Islet precursor cell (in vitro differentiated cells): ENCODE measurements at places on chromosomes 1 and 21.

DNA sequence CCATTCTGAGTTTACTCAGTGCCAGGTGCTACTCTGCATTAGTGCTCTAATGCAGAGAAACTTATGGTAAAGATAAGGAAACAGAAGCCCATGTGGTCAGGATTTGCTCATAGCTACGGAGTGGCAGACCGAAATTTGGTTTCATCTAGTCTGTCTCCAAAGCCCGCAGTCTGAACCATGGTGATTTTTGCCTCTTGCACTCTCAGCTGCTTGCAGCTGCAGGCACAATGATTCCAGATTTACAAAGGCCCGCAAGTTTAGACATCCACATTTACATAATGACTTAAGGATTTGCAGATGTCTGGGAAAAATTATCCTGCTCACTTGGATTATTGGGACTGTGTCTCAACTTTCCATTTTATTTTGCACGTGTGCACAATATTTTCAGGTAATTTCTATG, 161.3 kb upstream of the KCNJ6 start:
- no peak for DNase-seq

- peak; percentile 72 for DNase-seq
Observed at GRCh38 chr1:42931911-42932422, 26.7 kb downstream of the SLC2A1 start.

DNA sequence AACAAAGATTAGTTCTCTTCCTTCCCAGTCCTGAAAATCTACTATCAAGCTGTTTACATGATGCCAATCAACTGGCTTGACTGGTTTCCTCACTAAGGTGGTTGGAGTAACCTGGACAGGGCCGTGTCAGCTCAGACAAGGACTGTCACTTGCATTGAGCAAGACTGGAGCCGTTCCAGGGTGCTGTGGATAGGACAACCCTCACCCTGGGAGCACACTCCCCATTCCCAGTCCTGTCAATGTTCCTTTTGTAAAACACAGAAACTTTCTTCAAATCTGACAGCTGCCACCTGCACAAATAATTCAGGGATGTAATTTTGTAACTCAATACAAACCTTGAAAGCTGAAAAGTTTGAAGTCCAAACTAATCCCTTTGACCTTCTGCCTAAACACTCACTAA, 31.4 kb downstream of the PLPP3 start:
- peak; percentile 66 for DNase-seq

GRCh38 chr1:80531182-80531581, 1269.6 kb upstream of the ADGRL2 start:
- DNase-seq, result no peak

DNA sequence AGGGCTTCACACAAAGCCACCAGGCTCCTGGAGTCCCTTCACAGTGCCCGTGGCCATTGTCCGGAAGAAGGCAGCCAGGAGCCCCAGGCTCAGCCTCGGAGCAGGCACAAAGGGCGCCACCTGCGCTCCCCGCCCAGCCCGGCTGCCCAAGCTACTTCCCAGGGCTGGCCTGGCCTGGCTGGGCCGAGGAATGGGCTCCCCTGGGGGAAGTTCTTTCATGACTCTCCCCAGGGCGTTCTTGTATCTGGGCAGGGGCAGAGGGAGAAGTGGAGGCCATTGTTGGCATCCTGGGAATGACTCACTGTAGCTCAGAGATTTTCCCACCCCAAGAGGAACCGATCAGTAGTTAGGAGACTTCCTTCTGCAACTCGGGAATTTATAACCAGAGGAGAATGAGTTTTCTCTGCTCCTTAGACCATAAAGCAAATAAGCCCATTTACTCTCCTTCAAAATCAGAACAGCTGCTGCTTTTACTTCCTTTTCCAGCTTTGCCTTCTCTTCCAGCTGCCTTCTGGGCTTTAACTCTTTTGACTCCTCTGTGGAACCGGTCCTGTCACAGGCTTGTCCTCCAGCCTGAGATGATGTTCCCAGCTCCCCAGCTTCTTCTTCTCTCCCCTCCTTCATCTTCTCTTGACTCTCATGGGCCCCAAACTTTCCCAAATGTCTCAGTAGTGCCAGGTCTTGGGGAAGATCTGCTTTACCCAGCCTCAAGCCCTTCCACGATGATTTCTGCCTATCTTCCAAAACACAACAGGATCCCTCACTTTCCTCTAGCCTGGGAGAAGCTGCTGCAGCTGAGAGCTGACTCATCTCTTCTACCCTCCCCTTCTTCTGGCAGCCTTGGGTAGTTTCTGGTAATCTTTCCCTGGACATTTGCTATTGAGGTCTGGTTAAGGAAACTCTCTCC, 118.7 kb upstream of the CD34 start:
- no peak for DNase-seq

- DNase-seq, result no peak
Observed at GRCh38 chr1:8355439-8356255, 37.7 kb downstream of the SLC45A1 start.

DNA sequence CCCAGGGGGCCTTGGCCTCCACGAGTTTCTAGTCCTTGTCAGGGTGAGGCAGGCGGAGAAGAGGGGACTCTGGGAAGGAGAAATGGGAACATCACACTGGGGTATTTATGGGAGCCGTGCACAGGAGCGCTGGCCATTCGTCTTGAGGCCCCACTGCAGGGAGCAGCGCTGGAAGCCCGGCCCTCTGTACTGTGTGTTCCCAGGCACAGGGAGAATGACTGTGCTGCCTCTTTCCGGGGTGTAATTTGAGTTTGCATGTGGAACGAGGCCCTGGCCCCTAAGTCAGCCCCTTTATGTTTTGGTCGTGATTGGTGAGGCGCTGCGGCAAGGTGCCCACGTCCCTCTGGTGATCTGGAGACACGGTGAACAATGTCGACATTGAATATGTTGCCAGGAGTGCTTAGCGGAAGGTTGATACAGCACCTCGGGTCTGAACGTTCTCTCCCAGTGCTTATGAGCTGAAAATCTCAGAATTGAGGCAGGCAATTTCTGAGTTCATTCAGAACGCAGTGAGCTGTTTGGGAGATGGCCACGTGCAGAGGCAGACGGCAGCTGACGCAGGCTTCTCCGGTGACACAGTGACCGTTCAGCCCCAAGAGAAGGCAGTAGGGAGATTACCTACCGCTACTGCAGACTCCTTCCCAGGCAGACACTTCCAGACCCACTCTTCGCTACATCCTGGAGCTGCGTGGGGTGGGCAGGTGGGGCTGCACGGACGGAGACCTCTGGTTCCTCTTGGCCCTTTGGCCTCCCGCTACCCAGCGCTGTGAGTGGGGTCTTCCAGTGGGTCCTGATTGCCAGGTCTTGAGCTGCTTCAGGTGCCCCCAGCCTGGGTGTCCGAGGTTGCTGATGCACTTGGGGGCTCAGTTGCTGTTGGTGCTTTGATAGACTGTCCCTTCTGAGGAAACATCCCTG, 265.8 kb downstream of the CAMTA1 start:
- DNase-seq, result peak; percentile 48

DNA sequence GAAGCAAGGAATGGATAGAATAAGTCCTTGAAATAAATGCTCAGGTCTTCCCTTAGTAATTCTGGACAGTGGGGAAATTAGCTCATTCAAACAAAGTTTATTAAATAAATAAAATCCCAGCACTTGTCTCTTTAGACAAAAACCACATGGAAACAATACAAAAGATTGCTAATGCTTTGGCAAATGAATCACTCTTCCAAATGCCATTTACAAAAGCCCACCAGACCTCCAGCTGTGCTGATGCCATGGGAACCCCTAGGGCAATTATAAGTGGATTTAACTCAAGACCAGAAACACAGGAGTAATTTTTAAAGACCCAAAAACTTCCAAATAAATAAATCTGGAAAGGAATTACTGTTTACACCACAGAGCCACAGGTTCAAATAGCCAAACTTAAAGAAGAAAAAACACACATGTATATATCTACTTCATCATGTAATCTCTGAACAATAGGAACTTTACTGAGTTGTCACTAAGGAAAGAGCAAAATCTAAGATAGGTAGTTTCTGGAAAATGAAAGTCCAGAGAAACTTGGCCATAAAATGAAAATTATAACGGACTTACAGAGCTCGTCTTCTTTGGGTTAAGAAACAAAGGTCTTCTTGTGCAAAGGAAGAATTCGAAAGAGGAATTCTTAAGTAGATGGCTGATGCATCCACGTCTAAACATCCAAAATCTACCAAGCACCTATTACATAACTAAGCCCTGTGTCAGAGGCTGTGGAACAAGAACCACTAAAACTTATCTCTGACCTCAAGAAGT, 399.4 kb downstream of the SMYD3 start:
- DNase-seq, result no peak

DNA sequence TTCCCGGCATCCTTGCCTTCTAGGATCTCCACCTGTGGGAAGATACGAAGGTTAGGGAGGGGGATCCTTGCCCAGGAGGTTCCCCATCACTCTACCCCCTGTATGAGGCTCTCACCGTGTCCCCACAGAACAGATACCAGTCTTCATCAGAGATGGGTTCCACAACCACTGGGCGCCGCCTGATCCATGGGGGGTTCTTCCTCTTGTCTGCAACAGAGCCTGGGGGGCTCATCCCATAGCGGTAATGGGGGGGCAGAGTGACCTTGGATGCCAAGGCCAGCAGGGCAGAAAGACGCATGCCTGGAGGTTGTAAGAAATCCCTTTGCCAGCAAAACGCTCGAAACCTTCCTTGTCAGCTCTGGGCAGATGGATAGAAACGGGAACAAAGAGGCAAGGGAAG, 2.5 kb downstream of the MRPL24 start:
- DNase-seq, result no peak

DNA sequence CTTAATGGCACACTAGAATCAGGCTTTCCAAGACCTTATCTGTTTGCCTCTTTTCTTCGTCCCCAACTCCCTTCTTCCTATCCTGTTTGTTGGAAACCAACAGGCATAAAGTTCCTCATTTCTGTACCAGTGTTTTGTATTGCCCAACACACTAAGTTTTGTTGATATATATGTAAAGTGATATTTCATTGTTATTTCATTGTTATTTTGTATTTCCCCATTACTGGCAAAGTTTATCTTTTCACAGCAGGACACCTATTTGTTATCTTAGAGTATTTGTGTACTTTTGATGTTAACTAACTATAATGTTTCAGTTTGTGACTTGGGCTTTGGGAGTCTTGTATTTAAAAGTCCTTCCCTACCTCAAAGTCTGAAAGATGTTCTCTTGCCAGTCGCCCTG, 27.1 kb downstream of the FAM20B start:
- no peak for DNase-seq

- no peak for DNase-seq
Observed at GRCh38 chr1:47214549-47214948, 17.5 kb downstream of the TAL1 start.

GRCh38 chr1:24301785-24302175, 17.4 kb upstream of the GRHL3 start:
- no peak for DNase-seq

GRCh38 chr1:223886516-223886921, 40.8 kb upstream of the TP53BP2 start:
- no peak for DNase-seq

DNA sequence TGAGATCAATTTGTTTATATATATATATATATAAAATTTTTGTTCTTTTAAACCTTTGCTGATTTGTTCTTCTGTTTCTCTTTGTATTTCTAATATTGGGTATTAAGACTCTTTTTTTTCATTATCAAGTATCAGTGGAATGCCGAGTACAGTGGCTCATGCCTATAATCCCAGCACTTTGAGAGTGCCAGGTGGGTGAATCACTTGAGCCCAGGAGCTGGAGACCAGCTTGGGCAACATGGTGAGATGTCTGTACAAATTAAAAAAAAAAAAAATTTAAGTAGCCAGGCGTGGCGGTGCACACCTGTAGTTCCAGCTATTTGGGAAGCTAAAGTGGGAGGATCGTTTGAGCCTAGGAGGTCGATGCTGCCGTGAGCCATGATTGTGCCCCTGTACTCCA, 67.1 kb downstream of the MAST2 start:
- DNase-seq, result no peak

- peak; percentile 5 for DNase-seq
Observed at GRCh38 chr1:230270185-230270558, 156.0 kb downstream of the PGBD5 start.

- no peak for DNase-seq
Observed at GRCh38 chr1:64836802-64837201, 91.9 kb downstream of the RAVER2 start.

GRCh38 chr1:21952786-21953520, 15.8 kb upstream of the HSPG2 start:
- DNase-seq, result peak; percentile 55

GRCh38 chr1:41233708-41234107, 8.4 kb downstream of the SCMH1 start:
- DNase-seq, result no peak

DNA sequence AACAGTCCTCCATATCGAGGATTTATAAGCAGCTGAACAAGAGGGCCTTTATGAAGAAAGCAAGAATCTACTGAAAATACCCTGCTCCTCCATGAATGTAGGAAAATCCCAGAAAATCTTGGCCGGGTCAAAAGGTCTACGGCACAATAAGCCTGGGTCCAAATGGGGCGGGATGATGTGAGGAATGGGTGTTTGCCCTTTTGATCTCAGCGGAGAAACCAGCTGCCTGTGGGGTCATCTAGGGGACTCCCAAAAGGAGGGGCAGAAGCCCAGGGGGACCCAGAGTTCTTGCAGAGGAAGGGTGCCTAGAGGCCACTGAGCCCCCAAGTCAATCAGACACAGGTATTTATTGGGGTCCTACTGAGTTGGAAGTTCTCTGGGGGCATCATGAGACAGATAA, 11.4 kb upstream of the PIGR start:
- no peak for DNase-seq

DNA sequence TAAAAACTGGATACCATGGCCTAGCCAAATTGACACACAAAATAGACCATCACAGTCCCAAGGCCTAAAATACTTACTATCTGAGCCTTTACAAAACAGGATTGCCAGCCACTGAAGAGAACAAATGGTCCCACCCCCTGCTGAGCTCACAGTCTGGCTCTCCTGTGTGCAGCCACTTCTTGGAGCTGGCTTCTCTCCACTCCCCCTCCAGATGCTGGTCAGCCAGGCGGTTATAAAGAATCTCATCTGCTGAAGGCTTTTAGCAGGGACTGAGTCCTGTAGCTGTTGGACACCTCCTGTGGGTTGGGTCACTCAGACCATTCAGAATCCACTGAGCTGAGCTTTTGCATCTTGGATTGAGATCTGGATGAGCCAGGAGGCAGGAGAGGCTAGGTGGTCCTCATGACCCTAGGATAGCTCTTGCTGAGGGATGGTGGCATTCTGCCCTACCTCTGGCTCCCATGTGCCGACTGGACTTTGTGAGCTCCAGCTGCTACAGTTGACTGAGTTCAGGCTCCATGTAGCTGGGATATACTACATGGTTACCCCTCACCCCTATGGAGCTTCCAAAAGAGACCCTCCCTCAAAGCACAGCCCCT, 16.1 kb downstream of the OXCT2 start:
- no peak for DNase-seq

- no peak for DNase-seq
Observed at GRCh38 chr1:234132795-234133194, 228.3 kb downstream of the SLC35F3 start.

- no peak for DNase-seq
Observed at GRCh38 chr1:197374428-197374827, 106.4 kb downstream of the CRB1 start.
